ENCODE measurements at places on chromosomes 2 and 18.

DNA sequence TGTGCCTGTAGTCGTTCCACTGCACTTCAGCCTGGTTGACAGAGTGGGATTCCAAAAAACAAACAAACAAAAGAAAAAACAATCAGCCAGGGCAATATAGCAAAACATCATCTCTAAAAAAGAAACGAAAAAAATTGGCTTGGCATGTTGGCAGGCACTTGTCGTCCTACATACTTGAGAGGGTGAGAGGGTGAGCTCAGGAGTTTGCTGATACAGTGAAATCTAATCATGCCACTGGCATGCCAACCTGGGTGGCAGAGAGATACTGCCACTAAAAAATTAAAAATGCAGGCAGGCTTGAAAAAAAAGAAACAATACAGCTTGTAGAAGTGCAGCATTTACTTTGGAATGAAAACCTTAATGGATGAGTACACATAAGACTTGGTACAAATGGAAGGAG lies 282.9 kb upstream of the RGPD4 start:
- no peak for DNase-seq

DNA sequence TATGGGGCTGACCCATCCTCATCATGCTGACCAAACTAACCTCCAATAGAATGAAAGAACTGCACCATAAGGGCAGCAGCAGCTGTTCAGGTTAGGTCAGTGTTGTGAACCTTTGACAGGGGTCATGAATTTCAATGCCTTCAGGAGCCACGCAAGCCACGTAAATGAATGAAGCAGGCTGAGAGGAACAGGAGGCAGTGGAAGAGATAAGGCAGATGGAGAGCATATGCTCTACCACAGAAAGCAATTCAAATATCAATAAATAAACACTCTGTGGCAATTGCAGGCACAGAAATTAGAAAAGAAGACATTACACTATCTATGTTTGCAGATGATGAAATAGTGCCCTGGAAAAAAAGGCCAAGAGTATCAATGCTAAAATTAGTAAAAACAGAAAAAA lies 56.3 kb downstream of the SCG2 start:
- no peak for DNase-seq

DNA sequence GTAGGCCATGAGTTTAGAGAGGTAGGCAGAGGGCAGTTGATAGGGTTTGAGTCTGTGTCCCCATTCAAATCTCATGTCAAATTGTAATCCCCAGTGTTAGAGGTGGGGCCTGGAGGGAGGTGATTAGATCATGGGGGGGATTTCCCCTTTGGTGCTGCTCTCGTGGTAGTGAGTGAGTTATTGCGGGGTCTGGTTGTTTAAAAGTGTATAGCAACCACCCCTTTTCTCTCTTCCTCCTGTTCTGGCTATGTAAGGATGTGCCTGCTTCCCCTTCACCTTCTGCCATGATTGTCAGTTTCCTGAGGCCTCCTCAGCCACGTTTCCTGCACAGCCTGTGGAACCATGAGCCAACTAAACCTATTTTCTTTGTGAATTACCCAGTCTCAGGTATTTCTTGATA lies 25.5 kb downstream of the MARCHF4 start:
- no peak for DNase-seq

DNA sequence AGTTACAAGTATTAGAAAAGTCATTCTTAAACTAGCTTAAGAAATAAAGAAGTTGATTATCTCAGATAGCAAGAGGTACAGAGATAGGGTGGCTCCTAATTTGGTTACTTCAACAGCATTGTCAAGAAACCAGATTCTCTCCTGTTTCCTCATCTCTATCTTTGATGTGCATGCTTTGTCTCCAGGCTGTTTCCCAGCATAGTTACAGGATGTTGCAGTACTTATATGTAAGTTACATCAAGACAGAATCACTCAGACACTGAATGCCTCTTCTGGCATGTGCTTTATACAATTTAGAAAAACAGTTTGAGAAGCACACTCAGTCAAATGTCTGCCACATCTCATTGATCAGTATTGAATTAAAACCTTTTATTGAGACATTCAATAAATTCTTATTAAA lies 189.5 kb upstream of the UBE2E3 start:
- no peak for DNase-seq

DNA sequence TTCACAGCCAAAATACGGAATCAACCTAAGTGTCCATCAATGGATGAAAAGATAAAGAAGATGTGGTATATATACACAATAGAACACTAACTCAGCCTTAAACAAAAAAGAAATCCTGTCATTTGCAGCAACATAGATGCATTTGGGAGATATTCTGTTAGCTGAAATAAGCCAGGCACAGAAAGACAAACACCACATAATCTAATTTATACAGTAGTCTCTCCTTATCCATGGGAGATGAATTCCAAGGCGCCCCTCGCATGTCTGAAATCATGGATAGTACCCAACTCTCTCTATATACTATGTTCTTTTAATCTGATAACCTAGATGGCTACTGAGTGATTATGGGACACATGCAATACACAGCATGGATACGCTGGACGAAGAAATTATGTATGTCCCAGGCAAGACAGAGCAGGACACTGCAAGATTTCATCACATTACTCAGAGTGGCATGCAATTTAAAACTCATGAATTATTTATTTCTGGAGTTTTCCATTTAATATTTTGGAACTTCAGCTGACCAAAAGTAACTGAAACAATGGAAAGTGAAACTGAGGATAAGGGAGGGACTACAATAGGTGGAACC lies 39.5 kb downstream of the ORC4 start:
- DNase-seq: no peak

DNA sequence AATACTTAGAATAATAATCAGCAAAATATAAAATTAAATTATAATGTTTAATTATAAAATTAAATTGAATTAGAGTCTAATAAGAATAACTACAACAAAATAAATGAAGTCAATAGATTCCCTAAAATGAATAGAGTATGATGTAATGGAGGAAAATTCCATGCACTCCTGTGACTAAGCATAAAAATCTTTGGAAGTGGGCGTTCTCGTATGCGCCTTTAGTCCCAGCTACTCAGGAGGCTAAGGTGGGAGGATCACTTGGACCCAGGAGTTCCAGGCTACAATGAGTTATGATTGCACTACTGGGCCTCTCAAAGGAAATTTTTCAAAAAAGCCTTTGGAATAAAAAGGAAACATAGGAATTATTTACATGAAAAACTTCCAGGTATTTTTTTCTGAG lies 955.4 kb upstream of the POU3F3 start:
- DNase-seq: no peak

- DNase-seq: no peak
Measured at GRCh38 chr2:55786280-55786679, 92.6 kb upstream of the PNPT1 start.

- no peak for DNase-seq
Measured at GRCh38 chr2:10785260-10785659, 27.3 kb downstream of the PDIA6 start.

- no peak for DNase-seq
Measured at GRCh38 chr2:102369866-102370265, 14.3 kb downstream of the IL18R1 start.

- DNase-seq: no peak
Measured at GRCh38 chr2:232319067-232319802, 59.3 kb upstream of the ALPP start.
